Activated CD4-positive, alpha-beta T cell treated with anti-CD3 and anti-CD28 coated beads, Interleukin-2, amount 10 ng/mL, durations not matched to agents 24 days and 14 days (primary cell): ENCODE measurements at places on chromosomes 3 and 15. TPM values are rescaled to one million over a fixed set of nuclear protein-coding genes. Genes with fewer than 3 reads are reported as not detected.

DNA sequence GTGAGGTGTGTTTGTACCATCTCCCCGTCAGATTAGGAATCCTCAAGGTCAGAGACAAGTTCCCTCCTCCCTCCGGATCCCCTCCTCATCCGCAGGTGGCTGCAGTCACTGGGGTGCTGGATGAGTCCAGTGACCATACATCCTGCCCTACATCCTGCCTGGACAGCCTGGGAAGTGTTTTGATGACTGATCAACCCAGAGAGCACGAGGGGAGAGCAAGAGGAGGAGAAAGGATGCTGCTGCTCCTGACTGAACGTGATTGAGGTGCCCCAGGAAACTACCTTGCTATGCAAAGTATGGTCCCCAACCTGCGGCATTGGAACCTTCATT is 65.1 kb downstream of the SLC12A8 start:
- no peak for DNase-seq

OR5H2 gene
- not detected in 2 replicates for total RNA-seq

GRCh38 chr15:50815958-50816590 is 50.6 kb upstream of the SPPL2A start:
- DNase-seq: no peak

CLDN16 gene
- not detected in 2 replicates for total RNA-seq

IGF1R gene
- 35.3 and 36.6 TPM in 2 replicates for total RNA-seq

DNA sequence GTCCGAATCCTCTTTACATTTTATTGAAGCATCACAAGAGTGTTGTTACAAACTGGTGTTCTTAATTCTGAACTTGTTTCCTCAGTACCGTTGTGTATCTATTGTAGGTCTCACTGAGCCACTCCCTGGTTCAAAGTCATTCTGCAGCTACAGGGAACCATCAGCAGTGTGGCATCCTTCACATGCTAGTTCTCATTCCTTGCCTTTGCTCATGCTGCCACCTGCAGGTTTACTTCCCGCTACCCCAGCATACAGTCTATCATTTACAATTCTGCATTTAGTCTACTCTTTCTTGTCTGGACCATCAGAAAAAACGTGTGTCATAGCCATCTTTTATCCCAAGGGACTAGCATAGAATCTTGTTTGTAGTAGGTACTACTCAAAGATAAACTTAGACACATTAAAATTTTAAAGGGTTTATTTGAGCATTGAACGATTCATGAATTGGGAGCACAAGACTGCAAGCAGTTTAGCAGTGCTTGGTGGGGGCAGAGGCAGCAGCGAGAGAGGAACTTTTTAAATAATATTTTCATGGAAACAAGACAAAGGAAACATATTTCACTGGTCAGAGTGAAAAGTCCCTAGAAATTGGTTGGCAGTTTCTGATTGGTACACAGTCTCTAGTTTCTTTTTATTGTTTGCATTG is 402.1 kb downstream of the CADM2 start:
- no peak for DNase-seq

CFAP44 gene
- 2.5 and 2.7 TPM in 2 replicates for total RNA-seq

DNA sequence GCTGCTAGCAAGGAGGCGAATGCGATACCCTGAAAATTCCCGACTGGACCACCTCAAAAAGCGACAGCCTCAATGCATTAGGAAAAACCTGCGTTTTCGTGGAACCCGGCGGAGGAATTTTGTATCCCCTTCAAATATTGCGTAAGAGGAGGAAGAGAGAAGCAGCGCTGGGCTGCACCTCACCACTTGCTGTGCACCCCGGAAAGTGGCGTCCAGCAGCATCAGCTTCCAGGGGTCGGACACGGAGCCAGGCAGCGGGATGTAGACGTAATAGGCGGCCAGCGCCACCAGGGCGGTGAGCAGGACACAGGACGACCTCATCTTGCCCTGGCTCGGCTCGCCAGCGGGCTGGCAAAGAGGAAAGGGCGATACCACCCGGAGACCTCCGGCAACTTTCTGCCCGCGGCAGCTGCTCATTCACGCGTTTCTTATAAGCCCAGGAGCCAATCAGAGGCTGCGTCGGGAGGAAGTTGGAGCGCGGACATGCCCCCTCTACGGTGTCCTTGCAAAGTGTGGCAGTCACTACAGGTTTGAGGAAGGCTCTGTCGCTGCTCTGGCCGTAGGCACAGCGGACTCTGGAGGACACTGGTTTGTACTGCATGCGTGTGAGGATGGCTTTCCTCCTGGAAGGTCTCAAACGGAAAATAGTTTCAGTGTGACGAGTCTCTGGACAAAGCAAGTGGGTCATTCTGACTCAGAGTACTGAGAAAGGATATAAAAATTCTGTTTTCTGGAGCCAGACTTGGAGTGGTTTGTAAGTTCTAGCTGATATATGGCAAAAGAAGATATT is at the start of gene NCEH1:
Gene NCEH1 (minus strand): TSS at position 404 of the 790 bp plus-strand sequence. CDS start 83 bp downstream, at position 321.
- DNase-seq: peak; percentile 92

DNA sequence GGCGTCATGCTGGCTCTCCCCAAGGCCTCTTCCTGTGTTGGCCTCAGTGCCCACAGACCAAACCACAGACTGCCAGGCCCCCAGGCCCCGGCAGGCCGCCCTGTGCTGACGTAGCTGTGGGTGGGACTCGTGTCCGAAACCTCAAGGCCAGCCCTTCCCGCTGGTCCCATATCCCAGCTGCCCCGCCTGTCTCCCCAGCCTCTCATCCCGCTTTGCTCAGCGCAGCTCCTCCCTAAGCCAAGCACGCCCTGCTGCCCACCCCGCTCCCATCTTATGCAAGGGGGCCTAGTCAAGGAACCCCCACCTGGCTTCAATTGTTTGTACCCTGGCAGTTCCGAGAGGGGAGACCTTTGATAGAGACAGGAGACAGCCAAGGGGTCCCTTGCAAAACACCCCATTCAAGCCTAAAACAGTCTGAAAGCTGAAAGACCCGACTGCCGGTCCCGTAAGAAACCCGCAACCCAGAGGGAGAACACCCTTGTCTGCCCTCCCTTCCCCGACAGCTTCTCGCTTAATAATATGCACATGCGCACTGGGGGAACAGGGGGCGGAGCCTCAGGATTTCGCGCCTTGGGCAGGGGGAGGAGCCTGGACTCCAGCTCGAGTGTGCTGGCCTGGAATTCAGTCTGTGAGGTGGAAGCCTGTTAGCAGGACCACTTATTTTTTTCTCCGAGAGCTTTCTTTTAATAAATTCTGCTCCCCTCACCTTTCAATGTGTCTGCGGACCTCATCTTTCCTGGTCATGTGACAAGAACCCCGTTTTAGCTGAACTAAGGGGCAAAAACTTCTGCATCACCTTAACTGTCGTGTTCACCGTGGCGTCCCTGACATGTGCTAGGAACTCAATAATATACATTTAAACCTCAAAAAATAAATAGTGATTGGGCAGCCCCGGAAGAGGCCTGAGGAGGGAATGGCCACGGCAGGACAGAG is 17.2 kb downstream of the TNFAIP8L3 start:
- peak; percentile 89 for DNase-seq

- DNase-seq: no peak
Measured at GRCh38 chr15:66089509-66089908, 164.0 kb downstream of the MEGF11 start.

- no peak for DNase-seq
Measured at GRCh38 chr15:38874464-38874863, 309.9 kb upstream of the RASGRP1 start.

- no peak for DNase-seq
Measured at GRCh38 chr3:42072831-42073301, 18.3 kb upstream of the TRAK1 start.

- DNase-seq: no peak
Measured at GRCh38 chr3:73633453-73633852, 8.7 kb upstream of the PDZRN3 start.

GRCh38 chr3:72585966-72586365 is 262.3 kb downstream of the SHQ1 start:
- DNase-seq: no peak

GRCh38 chr3:14230729-14231128 is 52.1 kb downstream of the LSM3 start:
- DNase-seq: no peak

- no peak for DNase-seq
Measured at GRCh38 chr15:33551860-33552259, 241.1 kb downstream of the RYR3 start.

DNA sequence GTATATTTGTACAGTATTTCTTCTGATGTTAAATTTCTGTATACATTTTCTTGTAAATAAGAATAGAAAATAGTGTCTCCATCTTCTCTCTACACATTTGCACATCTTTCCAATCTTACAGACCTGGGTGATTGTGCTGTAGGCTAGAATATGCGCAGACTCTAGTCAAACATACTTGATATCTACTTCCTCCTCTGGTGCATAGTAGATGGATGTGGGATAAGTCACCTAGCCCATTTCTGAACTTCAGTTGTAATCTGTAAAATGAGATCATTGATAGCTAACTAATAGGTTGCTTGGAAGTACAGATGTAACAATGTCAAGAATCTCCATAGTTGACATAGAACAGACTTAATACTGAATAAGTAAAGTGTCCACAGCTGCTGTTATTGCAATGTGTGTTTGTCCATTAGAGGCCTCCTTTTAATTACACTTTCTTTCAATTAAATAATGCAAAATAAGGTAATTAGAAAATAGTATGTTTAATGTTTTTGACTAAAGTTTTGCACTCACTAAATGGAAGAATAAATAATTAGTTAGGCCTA is 46.7 kb downstream of the ALCAM start:
- DNase-seq: no peak

DNA sequence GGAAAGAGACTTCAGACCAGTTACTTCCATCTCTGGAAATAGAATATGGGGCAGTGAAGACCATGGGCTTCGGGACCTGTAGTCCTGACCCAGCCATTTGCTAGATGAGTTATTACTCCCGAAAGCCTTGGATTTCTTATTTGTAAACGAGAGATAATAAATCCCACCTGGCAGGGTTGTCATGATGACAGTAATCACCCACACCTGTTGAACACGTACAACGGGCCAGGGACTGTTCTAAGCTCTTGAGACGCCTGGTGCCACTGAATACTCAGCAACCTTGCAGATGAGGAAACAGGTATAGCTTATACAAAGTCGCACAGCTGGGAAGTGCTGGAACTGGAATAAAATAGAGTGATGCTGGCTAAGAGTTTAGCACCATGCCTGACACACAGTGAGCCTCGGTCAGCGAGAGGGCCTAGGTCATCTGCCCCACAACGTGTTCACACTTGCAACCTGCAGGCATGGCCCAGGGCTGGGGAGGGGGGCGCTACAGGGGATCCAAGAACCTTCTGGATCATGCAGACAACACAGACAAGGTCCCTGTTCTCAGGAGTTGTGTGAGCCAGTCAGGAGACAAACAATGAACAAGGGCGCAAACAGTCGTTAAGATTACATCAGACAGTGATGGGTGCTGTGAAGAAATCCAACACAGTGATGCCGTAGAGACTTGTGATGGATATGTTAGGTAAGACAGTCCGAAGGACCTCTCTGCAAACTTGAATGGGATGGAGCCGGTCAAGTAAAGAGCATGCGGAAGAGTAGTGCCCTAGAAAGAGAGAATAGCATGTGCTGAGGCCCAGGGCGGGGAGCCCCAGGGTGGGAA is 89.2 kb downstream of the CORO2B start:
- no peak for DNase-seq

DNA sequence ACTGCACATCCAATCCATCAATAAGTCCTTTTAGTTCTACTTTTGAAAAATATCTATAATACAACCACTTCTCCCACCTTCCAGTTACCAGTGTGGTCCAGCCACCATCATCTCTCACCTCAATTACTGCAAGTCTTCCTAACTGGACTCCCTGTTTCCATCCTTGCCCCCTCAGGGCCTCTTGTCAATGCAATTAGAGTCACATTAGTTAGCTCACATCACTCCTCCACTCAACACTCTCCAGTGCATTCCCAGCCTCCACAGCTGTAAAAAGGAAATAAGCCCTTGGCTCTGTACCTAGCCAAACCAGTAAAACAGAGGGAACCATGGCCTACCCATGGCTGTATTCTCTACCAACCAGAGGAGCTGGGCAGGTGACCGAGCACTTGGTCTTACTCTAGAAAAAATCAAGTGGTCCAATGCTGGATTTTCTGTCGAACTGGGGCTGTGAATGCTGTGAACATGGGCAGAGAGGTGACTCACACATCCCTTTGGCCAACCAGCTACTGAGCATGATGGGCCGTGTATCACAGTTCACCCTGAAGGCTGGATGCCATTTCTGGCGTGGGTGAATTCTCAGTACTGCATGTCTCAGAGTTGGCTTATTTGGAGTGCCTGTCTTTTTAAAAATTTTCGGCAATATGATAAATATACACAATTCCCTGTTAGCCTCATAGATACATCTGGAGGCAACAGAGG is 62.5 kb upstream of the C15orf61 start:
- DNase-seq: no peak
